AG10803 (cell line): ENCODE measurements at places on chromosomes 5 and 9.

GRCh38 chr5:54589786-54590185 lies 72.2 kb downstream of the SNX18 start:
- DNase-seq = no peak

GRCh38 chr5:171295299-171295698 lies 13.7 kb upstream of the TLX3 start:
- no peak for DNase-seq

- DNase-seq = no peak
Observed at GRCh38 chr9:69093471-69094103, 58.0 kb downstream of the FXN start.

GRCh38 chr5:160169326-160169725 lies 50.1 kb upstream of the PWWP2A start:
- DNase-seq = peak; percentile 89

- DNase-seq = no peak
Observed at GRCh38 chr5:158278216-158278925, 419.4 kb upstream of the CLINT1 start.

DNA sequence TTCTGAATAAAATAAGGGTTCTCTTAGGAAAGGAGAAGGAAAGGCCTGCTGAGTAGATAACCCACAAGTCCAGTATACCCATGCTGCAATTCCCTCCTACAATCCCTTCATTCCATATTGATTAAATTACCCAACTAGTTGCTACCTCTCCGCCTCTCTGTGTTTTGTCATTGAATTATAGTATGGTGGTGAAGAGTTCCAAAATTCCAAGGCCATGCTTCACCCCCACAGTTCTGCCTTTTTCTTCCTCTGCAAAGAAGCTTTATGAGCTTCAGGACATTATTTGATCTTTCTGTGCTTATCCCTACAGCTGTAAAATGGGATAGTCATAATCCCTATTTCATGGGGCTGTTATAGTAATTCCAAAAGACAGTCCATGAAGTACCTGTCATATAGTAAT lies 215.6 kb downstream of the ACTL7B start:
- peak; percentile 80 for DNase-seq

DNA sequence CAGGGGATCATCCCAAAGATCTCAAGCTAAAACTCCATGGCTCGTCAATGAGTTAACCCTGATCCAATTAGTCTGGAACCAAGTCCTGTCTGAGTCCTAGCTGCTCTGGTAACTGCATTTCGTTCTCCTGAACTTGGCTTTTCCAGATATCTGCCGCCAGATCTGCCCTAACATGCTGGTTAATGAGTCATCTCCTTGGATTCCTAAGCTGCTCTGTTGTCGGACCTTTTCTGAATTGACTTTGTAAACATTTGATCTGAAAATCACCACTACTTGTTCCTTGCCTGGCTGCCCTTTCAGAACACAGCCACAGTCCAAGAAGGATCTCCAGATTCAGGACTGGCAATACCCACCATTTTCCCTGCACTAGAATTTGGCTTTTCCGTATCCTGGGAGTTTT lies 473.0 kb downstream of the ZSWIM6 start:
- peak; percentile 59 for DNase-seq

DNA sequence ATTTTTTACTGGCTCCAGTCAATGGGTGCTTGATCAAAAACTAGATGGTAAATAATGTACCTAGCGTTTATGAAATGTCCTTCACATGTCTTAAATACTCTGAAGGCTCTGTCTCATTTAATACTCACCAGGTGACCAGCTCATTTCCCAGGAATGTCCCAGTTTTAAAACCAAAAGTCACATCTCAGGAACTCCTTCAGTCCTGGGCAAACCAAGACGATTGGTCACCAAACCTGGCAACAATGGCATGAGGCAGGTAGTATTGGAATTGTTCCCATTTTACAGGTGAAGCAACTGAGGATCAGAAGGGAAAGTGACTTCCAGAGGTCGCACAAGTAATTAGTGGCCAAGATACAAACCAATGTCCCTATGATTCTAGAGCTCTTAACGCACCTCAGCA lies 27.7 kb downstream of the SMIM23 start:
- no peak for DNase-seq

DNA sequence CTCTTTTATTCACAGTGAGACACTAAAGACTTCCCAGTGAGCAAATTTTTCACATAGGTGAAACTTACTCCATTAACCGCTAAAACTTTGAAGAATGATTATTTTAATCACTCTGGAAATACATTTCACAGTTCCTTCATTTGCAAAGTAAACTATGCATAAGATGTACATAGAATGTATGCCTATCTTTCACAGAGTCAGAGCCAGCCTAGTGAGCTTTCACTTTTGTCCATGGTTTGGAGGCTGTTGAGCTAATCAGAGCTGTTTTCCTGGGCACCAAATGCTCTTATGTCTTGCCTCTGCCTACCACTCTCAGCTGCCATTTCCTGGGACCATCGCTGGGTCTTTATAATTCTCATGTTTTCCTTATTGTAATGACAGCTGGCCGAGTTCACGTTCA lies 67.3 kb downstream of the PDE8B start:
- no peak for DNase-seq

GRCh38 chr5:52825826-52826225 lies 38.1 kb downstream of the ITGA1 start:
- no peak for DNase-seq

GRCh38 chr5:126002222-126002897 lies 420.8 kb upstream of the GRAMD2B start:
- peak; percentile 63 for DNase-seq

DNA sequence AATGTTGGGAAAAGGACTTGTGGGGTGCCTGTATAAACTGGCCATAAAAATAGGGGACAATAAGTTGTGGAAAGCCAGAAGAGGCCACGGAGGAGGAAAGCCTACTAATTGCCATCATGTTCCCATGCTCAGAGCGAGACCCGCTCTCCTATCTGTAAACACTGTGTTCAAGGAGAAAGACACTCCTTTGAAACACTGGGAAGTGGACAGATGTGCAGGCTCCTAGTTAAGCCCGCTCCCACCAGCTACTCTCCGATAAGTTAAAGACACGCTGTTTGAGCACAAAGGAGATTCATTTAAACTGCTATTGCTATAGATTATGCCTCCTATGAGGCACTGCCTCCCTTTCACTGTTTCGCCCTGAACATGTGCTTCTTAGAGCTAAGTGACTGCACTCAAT lies 9.3 kb downstream of the CRAT start:
- no peak for DNase-seq

DNA sequence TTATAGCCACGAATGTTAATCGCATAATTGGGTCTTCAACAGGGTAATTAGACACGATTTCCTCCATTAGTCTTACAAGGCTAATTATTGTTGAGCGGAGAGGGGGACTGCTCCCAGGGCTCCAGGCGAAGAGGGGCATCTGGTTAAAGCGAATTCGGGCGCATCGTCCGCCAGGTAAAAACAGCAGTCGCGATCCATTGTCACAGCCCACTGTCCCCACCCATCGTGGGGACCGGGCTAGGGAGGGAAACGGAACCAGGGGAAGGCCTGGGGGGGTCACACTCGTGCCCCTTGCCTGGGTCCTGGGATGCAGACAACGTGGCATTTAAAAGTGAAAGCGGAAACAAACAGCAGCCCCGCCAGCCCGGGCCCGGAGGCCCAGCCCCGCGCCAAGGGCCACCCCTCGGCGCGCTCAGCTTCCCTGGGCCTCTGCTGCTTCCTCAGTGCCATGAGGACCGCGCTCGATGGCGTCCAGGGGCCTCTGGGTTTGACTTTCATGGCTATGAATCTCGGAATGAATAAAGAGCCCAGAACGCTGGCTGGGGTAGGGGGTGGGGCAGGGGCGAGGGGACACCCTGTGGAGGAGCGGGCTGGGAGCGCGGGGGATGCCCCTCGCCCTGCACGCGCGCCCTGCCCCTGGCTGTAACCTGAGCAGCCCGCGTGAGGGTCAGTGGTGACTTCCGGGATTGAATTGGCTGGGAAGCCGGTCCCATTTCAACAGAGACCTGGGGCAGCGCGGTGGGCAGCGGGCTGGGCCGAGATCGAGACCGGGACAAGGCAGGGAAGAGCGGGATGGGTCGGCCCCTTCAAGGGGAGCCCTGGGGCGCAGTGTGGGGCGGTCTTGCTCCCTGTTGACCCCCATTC lies 99.9 kb downstream of the GTF3C4 start:
- DNase-seq = peak; percentile 55

DNA sequence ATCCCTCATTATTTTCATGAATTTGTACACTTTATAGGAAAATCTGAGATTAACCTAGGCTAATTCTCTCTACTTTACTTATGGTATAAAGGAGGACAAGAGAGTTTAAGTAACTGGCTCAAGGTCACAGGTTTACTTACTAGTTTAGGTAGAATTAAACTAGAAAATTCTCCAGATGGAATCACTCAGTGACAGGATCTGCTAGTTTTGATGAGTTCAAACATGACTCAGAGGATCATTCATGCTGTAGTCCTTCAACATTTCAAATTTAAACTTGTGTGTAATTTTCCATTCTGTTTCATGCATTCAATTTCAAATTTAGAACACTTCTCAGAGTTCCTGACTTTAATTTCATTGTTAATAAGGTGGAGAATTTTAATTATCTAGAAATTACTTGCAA lies 485.7 kb upstream of the TUSC1 start:
- DNase-seq = peak; percentile 47

DNA sequence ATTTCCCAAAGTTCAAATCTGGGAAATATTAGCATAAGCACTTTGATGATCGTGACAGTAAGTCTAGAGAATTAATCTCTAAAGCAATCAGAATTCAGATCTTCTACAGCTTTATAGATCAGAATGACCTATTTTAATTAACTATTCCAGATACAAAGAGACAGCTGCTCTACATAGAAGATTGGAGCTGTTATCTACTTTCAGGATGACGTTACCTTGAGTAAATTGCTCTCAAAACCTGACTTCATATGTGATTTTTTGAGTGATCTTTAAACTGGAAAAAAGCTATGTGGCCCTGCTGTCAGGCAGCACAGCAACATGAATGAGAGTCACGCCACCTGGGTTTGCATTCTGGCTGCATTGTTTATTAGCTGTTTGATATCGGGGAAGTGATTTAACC lies 259.9 kb upstream of the CDH6 start:
- no peak for DNase-seq

DNA sequence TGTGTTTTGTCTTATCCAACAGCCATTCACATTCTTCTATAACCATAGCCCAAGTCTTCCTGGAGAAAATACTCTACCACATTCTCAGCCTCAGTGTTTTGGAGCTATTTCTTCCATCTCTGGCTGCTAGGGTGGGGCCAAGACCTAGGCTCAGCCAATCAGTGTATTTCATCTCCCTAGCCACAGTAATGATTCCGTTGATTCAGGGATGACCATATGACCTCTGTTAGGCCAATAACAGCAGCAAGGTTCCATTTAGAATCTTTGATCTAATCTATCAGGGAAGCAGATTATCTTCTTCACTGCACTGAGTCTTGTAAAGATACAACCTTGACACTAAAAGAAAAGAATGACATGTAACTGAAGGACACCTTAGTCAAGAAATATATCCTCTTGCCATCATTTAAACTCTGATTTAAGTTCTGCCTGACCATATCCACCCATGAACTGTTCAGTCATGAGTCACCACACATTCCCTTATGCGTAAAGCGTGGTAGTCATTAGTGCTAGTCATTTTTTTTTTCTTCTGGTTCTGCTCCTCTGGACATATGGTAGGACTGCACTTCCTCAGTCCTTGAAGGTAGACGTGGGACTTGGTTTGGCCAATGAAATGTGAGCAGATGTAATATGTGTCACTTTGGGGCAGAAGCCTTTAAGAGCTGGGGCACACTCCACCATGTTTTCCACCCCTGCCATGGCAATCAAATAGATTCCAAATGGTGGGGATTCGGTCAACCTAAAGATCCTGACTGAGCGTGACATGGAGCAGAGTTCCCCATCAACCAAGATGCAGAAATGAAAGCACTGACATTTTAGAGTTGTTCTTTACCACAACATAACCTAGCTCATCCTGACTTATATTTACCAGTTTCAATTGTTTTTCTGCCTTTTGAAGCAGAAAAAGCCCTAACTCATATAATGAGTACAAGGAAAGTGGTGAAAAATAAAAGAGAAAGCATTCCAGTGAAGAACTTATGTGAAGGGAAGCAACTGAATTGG lies 12.7 kb upstream of the PRELID2 start:
- peak; percentile 77 for DNase-seq

DNA sequence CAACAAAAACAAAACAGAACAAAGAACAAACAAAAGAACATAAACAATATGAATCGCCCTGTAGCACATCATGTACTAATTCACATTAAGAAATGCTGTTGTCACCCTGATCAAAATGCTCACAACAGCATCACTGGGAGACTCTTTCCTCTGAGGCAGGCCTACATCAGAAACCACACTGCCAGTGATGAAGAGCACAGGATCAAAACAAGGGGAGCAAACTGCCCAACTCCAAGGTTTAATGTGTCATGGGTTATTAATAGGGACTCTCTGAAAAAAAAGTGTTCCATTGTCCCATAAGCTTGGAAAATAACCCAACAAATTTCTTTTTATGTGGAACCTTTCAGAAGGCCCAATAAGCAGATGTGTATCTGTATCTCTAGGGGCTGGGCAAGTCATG lies 74.2 kb downstream of the PTPN3 start:
- no peak for DNase-seq

- no peak for DNase-seq
Observed at GRCh38 chr9:90830977-90831376, 29.4 kb downstream of the SYK start.

DNA sequence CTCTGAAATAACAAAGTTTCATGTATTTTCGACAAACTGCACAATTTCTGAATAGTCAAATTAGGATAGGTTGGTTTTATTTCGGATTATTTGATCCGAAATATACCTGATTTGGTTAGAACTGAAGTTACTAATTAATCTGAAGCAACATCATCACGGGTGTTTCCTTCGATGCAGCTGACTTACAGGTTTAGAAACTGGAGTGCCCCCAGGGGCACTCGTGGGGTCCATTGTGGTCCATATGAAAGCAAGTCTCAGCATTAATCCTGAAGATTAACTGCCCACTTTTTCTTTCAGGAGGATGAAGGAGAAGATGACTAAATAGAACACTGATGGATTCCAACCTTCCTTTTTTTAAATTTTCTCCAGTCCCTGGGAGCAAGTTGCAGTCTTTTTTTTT lies 5.3 kb downstream of the SET start:
- DNase-seq = no peak

DNA sequence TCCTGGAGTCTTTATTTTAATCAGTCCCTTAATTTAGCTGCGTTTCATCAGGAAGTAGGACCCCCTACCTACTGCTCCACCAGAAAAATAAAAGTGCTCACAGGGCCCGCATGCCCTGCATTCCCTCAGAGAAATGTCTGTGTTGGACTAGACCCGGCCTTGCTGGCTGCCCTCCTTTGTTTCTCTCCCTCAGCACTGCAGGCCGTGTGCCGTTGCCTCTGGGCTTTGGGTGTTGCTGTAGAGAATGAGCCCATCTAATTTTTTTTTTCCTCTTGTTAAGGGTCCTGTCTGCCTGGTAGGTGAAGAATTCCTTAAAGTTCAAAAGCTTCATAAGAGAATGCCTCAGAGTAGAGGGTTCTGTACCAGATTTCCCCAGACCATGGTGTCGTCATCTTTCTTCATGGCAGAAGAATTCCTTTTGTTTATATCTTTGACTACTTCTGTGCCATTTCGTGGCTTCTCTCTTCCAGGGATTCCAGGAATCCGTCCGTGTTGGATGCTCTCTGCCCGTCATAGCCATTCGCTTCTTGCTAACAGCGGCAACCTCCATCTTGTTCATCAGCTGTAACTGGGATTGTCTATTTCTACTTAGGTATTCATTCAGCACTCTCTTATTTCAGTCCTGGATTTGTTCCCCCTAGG lies 49.8 kb upstream of the ANGPTL2 start:
- DNase-seq = no peak

GRCh38 chr5:110807169-110807568 lies 68.4 kb downstream of the SLC25A46 start:
- DNase-seq = no peak

- DNase-seq = peak; percentile 19
Observed at GRCh38 chr9:111632060-111632459, 926 bp downstream of the DNAJC25 start.

GRCh38 chr5:150579462-150580400 lies 60.7 kb upstream of the SYNPO start:
- no peak for DNase-seq
